ENCODE measurements at places on chromosomes 3 and 15. TPM values are rescaled to one million over a fixed set of nuclear protein-coding genes. Genes with fewer than 3 reads are reported as not detected.

GRCh38 chr3:52429031-52429430, 15.9 kb downstream of the SEMA3G start:
- DNase-seq: peak; percentile 29

DNA sequence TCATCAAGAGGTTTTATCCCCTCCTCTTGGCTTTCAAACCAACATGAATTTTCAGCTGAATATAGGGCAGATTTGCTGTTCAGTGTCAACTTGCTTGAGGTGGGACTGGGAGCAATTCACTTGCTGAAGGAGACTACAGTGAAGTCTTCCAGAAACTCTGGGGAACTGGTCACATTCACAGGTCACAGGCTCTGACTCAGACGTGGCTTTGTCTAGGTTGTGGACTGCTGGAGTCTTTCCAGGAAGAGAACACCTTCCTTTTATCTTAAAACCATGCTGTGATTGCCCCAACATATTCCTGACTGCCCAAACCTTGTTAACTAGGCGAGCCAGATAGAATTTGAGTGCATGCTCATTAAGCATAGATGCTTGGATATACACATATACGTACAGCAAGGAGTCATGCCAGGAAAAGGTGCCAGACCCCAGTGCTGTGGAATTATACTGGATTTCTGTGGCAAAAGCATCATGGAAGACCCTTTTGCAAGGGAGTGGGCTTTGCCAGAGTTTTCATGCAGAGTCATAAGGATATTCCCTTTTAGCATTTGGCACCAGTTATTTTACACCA, 399.1 kb upstream of the TBL1XR1 start:
- DNase-seq: peak; percentile 33

DNA sequence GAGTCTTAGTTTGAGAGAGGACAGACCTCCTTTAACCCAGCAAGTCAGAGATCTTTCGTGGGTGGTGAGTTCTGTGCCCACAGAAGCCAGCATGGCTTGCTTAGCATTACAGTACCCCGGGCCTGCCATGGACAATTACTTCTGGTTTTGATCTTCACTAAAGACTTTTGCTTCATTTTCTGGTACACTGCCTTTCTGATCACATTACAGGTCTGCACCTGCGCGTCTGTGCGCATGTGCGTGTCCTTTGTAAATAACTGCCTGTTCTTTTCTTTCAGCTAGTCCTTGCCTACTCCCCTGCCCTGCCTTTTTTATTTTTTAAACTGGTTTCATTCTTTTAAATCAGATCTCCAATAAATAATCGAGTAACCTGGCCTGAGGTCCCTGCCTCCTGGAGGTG, 57.1 kb upstream of the CMTM8 start:
- no peak for DNase-seq

DNA sequence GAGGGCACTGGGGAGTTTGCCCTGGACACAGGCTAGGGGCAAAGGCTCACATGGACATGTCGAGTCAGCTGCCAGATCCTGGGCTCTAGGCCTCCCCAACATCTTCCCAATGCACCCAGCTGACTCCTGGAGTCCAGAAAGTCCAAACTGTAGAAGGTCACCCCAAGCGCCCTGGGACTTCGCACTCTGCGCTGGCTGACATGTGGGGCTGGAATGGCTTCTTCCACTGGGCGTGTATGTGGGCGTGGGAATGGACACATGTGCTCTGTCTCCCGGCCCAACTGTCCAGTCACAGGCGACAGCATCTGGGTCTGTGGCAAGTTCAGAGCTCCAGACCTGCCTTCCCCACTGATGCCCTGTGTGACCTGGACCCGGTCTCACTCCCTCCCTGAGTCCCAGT, 13.2 kb upstream of the FURIN start:
- DNase-seq: no peak

- DNase-seq: no peak
Measured at GRCh38 chr3:140748903-140749302, 71.0 kb downstream of the TRIM42 start.

GRCh38 chr3:114455432-114455831, 161.6 kb downstream of the TIGIT start:
- DNase-seq: no peak

- DNase-seq: no peak
Measured at GRCh38 chr3:73447111-73447510, 177.6 kb downstream of the PDZRN3 start.

- no peak for DNase-seq
Measured at GRCh38 chr15:90677807-90678790, 39.0 kb upstream of the BLM start.

DNA sequence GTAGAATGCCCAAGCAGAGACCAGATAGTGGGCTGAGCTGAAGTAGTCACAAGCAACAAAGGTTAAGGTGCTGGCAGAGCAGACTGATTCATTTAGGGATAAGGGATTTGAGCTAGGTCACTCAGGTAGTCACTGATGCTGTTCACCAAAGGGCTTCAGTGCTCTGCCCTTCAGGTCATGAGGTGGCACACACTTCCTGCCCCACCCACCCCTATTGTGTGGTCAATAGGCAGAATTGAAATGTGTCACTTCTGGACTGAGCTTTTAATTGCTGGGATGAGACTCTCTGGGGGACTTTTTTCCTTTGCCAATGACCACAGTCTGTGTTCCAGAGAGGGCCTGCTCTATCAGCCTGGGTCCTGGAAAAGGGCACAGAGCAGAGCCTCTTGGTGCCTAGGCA, 2.9 kb upstream of the DIS3L start:
- DNase-seq: no peak

GRCh38 chr3:65781594-65781993, 257.1 kb downstream of the MAGI1 start:
- no peak for DNase-seq

DNA sequence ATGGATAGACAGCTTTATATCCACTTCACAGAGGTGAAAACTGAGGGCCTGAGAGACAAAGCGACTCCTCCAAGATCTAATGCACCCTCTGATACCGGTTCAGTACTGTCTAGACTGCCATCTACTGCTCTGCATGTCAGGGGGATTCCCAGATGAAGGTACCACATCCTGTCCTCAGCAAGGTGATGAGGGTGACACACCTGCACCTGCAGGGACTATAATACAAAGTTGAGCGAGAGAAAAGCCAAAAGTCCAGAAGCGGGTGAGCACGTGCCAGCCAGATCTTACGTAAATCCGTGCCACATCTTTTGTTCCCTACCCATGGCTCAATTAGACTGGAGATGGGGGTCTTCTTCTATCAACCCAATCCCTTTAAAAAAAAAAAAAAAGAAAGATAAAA, 32.4 kb upstream of the HES1 start:
- DNase-seq: no peak

GRCh38 chr15:78034495-78035191, 42.9 kb downstream of the TBC1D2B start:
- peak; percentile 14 for DNase-seq

GRCh38 chr15:61831505-61831921, 228.7 kb downstream of the VPS13C start:
- no peak for DNase-seq

GRCh38 chr3:38598791-38599190, 50.7 kb downstream of the SCN5A start:
- no peak for DNase-seq

DNA sequence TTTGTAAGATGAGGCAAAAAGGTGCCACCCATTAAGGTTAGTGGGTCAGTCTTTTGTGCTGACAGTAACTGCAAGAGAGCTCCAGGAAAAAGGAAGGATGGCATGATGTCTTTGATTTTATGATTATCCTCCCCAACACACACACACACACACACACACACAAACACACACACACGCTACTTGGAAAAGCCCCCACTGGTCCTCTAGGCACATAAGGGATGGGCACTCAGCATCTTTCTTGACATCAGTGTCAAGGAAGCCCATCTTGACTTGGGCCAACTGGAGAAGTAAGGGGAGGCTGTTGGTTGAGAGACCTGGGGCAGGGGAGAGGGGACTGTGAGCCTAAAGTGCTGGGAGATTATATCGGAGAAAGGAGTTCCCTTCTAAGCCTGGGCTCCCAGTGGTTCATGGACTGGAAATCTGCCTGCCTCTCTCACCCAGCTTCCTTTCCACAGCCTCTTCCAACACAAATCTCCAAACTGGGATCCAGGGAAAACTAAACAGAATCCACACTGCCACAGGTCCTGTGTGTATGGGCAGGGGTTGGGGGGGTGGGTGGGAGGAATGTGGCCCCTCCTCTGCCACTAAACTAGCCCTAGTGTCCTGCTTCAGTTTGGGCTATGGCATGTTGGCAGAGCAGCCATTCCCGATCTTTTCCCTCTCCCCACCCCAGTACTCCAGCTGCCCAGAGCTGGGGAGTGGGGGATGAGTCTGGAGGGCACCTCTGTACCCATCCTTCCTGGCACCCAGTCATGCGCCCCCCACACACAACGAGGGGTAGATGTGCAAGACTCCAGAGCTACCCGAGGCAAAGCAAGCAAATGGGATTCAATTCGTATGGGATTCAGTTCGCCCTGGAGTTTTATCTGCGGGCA, 1.6 kb downstream of the AMOTL2 start:
- DNase-seq: no peak

The CPEB1 gene
- total RNA-seq: not detected

The CYP8B1 gene
- total RNA-seq: not detected

The ETV5 gene
- 38.6 TPM for total RNA-seq

Data from dermis blood vessel endothelial cell (primary cell).